WTC11 (cell line): ENCODE measurements at places on chromosomes 1 and 21. TPM values are rescaled to one million over a fixed set of nuclear protein-coding genes. Genes with fewer than 3 reads are reported as not detected.

The SLC30A2 gene
- 0.15 to 0.41 TPM (median 0.41 TPM) in 3 replicates for total RNA-seq

The OR2T29 gene
- total RNA-seq: not detected in 3 replicates

GRCh38 chr1:165845992-165846748, 18.8 kb downstream of the UCK2 start:
- DNase-seq: no peak

GRCh38 chr1:166870584-166870983, 5.5 kb downstream of the TADA1 start:
- no peak for DNase-seq

The ANGPTL7 gene
- not detected in 3 replicates for total RNA-seq

DNA sequence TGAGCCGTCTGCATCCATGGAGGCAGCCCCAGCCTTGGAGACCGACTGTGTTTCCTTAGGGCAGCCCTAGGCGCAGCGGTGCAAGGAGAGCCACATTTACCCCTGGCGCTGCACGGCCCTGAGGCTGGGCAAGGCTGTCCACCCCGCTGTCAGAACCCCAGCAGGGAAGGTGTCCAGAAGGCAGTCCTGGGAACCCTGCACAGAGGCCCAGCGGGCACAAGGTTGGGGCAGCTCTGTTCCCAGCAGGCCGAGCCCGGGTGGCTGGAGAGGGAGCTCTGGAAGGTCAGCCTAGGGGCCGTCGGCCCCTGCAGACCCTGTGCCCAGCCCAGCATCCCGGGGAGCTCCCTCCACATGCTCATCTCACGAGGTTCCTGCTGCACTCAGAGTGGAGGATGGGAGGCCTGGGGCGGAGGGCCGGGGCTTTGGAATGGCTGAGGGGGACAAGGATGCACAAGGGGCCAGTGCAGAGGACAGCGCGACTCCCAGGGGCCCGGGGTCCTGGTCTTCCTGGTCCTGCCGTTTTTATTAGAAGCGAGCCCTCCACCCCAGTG, 19.9 kb upstream of the SAMD11 start:
- DNase-seq: no peak

The RGSL1 gene
- not detected in 3 replicates for total RNA-seq

DNA sequence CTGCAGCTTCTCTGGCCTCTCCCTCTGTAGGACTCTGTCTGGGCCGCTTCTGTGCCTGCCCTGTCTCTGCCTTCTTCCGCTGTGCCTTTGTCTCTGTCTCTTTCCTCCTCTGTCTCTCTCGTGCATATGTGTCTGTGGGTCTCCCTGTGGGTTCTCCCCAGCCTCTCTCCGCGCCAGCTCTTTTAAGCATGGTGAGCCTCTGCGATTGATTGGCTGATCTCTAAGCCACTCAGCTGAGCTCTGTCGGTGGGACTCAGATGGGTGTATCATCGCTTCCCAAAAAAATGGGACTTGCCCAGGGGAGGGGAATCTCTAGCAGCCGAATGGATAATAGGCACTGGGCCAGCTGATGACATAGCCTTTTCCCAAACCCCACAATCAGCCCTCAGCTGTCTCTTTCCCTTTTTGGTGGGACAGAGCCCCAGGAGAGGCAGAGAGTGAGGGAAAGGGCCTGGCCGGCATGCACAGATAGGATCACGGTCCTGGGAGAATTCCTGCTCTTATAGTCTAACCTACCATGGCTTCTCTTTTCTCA, at the start of gene ADAMTS4:
TSS of gene ADAMTS4 (minus strand) at position 158 of the 535 bp plus-strand sequence. CDS start 427 bp downstream, outside the sequence.
- peak; percentile 42 for DNase-seq

The CYB561D1 gene
- 5.1 to 6.7 TPM (median 6.5 TPM) in 3 replicates for total RNA-seq

The C1QTNF12 gene
- 8.5 to 10.3 TPM (median 8.5 TPM) in 3 replicates for total RNA-seq

The FAM177B gene
- total RNA-seq: not detected in 3 replicates

DNA sequence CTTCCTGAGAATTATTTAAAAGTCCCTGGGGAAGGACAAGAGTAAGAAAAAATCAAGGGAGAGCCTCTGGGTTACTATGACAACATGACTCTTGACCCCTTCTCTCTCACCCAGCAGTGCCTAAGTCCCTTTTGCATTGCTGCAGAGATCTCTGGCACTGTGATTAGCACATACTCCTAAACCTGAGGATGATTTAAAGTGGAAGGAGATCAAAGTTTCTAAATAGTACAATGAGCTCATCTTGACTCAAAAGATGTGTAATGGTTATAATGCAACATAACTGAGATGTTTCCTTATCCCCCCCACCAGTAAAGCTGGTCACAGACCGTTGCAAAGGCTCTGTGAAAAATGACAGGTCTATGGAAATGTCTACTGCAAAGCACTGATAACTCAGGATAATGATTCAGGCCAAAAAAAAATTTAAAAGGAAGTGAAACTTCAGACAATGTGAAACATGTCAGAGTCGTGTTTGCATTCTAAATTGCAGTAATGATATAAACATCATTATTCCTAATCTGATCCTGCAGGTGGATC, 519.2 kb downstream of the KIF26B start:
- no peak for DNase-seq

DNA sequence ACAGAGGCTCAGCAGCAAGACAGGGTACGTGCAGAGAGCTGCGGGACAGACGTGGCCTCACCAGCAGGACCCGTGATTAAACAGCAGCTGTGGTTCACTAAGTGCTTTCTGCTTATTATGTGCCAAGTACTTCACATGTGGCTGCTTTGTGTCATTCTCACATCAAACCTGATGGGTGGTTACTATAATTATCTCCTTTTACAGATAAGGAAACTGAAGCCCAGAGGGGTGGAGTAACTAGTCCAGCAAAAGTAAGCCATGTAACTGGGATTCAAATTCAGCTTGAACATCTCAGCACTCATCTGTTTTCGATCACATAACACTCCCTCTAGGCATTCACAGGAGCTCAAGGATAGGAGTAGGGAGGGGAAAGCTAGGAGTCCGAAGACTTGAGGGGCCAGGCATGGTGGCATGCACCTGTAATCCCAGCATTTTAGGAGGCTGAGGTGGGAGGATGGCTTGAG, 50.8 kb upstream of the CLIC4 start:
- no peak for DNase-seq

- DNase-seq: no peak
Observed at GRCh38 chr1:56190806-56191365, 388.5 kb downstream of the PLPP3 start.

DNA sequence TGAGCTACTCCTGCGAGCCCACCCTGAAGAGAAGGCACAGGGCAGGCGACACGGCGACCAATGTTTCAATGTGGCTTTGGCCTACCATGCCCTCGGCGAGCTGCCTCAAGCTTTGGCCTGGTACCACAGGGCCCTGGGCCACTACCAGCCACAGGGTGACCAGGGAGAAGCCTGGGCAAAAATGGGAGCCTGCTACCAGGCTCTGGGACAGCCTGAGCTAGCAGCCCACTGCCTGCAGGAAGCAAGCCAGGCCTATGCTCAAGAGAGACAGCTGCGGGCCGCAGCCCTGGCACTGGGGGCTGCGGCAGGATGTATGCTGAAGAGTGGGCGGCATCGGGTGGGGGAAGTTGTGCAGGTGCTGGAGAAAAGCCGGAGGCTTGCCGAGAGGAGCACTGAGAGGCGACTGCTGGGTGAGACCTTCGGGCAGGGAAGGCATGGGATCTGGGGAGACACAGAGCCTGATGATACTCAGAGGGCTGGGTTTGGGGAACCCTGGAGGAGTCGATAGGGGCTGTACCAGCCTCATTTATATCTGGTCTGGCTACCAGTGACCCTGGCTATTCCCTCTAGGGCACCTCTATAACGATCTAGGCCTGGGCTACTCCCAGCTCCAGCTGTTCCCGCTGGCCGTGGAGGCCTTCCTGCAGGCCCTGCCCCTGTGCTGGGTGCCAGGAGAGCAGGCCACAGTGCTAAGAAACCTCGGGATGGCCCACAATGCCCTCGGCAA, 2.3 kb downstream of the TTC24 start:
- DNase-seq: no peak

The RCAN1 gene
- 5.4 to 5.9 TPM (median 5.6 TPM) in 3 replicates for total RNA-seq

The TBX15 gene
- 0.07 to 0.11 TPM (median 0.09 TPM) in 3 replicates for total RNA-seq

GRCh38 chr1:88897070-88897730, 5.8 kb upstream of the GTF2B start:
- no peak for DNase-seq

The C1orf141 gene
- total RNA-seq: not detected in 3 replicates

DNA sequence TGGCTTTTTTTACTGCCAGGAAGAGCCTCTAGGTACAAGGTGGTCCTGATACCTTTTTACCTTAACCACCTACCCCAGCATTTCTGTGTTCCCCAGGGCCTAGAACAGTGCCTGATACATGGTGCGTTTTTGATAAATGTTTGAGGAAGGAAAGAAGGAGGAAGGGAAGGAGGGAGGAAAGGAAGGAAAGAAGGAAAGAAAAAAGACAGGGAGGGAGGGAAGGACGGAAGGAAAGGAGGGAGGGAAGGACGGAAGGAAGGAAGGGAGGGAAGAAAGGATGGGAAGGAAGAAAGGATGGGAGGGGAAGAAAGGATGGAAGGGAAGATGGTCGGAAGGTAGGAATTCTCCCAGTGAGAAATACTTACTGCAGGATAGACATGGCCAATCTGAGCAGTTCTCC, 12.0 kb upstream of the MAGOH start:
- DNase-seq: no peak

The CD2 gene
- total RNA-seq: 0.13 to 0.44 TPM (median 0.32 TPM) in 3 replicates

The LCE2C gene
- total RNA-seq: not detected in 3 replicates

DNA sequence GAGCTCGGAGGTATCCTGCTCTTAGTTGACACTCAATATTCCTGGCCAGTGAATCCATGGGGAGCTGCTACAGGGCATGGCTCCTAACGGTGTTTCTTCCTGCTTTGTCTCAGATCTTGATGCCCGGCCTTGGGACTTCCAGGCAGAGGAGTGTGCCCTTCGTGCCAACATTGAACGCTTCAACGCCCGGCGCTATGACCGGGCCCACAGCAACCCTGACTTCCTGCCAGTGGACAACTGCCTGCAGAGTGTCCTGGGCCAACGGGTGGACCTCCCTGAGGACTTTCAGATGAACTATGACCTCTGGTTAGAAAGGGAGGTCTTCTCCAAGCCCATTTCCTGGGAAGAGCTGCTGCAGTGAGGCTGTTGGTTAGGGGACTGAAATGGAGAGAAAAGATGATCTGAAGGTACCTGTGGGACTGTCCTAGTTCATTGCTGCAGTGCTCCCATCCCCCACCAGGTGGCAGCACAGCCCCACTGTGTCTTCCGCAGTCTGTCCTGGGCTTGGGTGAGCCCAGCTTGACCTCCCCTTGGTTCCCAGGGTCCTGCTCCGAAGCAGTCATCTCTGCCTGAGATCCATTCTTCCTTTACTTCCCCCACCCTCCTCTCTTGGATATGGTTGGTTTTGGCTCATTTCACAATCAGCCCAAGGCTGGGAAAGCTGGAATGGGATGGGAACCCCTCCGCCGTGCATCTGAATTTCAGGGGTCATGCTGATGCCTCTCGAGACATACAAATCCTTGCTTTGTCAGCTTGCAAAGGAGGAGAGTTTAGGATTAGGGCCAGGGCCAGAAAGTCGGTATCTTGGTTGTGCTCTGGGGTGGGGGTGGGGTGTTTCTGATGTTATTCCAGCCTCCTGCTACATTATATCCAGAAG, 16.7 kb downstream of the ALX3 start:
- DNase-seq: peak; percentile 86

- DNase-seq: no peak
Observed at GRCh38 chr1:160646711-160647328, at the start of gene SLAMF1. SLAMF1 (minus strand) TSS chr1:160647044; CDS start chr1:160646945, 99 bp downstream.

- no peak for DNase-seq
Observed at GRCh38 chr1:184019506-184019905, 18.0 kb downstream of the COLGALT2 start.

The PTGS2 gene
- 0.20 to 0.66 TPM (median 0.60 TPM) in 3 replicates for total RNA-seq

GRCh38 chr1:184493987-184494388, 107.2 kb downstream of the C1orf21 start:
- DNase-seq: no peak

The CLDN17 gene
- total RNA-seq: not detected in 3 replicates

DNA sequence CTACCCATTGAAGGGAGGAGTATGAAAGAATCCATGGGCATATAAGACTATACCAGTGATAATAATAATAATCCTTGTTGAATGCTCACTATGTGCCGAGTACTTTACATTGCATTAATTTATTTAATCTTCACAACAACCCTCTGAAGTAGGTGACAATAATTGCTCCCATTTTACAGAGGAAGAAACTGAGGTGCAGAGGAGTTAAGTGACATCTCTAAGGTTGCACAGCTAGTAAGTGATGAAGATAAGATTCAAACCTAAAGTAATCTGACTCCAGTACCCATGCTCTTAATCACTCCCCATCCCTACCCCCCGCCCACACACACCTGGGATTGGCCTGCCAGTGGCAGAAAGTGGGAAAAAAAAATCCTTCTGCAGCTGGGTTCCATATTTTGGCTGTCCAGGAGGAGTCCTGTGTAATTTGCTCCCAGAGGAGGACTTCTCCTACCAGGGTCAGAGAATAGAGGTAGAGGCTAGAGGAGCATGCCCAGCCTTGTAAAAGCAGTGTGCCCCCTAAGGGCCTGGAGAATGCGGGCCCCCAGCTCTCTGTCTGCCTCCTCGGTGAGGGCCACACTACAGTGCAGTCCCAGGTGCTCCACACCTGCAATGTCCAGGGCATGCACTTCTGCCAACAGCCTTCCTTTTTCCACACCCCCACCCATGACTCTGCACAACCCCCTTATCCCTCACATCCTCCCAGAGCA, 57.8 kb downstream of the TMEM53 start:
- no peak for DNase-seq

- DNase-seq: no peak
Observed at GRCh38 chr1:115755456-115756370, 12.8 kb downstream of the CASQ2 start.

- no peak for DNase-seq
Observed at GRCh38 chr1:209430107-209430506, 153.4 kb upstream of the CAMK1G start.

- no peak for DNase-seq
Observed at GRCh38 chr1:58398714-58399113, 147.8 kb downstream of the OMA1 start.

GRCh38 chr1:68384872-68385411, 64.8 kb downstream of the RPE65 start:
- no peak for DNase-seq

DNA sequence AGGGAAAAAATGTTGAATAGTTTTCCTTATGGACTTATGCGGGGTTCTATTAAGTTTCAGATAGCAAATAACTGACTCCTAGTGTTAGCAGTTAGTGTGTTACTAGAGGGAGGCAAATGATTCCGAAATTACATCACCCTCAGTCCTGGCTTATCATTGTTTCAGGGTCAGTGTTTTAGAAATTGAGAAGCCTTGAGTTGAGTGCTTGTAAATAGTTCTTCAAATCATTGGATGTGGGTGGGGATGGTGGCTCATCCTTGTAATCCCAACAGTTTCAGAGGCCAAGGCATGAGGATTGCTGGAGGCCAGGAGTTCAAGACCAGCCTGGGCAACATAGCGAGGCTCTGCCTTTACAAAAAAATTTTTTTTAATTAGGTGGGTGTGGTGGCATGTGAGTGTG, 21.3 kb downstream of the SOAT1 start:
- no peak for DNase-seq

DNA sequence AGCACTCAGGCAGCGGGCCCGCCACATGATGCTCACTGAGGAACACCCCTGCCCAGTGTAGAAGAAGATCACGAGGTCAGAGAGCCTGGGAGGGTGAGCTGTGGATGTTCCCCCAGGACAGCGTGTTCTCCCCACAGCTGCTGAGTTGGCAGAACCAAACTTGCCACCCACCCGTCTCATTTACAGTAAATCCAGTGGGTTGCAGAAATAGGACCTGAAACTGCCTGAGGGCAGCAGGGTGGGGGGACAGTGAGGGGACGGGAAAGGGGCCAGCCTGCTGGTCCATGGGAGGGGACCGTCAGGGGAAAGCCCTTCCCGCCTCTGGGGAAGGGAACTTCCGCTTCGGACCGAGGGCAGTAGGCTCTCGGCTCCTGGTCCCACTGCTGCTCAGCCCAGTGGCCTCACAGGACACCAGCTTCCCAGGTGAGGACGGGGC, at the start of gene C1QB:
TSS of gene C1QB (plus strand) at position 356 of the 436 bp plus-strand sequence. CDS start 6,227 bp downstream, outside the sequence.
- no peak for DNase-seq

The S100A5 gene
- total RNA-seq: not detected in 3 replicates

The RSPH1 gene
- total RNA-seq: 0.11 to 0.30 TPM (median 0.16 TPM) in 3 replicates

The ATP1A4 gene
- total RNA-seq: 0.37 to 0.78 TPM (median 0.55 TPM) in 3 replicates

The SERPINC1 gene
- 0.57 to 1.0 TPM (median 0.69 TPM) in 3 replicates for total RNA-seq
